ENCODE measurements at places on chromosomes 3 and 15.

DNA sequence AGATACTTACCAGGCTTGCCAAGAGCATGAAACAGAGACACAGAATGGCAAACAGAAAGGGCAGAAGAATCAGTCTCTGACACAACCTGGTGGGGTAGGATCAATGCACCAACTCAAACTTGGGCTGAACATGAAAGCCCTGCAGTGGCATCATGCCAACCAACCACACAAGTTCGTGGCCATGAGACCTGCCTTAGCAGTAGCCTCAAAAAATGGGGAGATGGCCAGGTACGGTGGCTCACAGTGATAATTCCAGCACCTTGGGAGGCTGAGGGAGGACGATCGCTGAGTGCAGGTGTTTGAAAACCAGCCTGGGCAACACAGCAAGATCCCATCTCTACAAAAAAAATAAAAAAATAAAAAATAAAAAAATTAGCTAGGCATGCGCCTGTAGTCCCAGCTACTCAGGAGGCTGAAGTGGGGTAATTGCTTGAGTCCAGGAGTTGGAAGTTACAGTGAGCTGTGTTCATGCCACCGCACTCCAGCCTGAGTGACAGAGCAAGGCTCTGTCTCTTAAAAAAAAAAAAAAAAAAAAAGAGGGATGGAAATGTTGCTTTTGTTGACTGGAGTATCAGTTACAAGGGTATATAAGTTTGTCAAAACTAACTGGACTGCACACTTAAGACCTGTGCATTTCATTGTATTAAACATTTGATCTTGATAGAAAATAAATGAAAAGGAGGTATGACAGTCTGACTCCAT lies 93.4 kb downstream of the XXYLT1 start:
- DNase-seq: no peak

DNA sequence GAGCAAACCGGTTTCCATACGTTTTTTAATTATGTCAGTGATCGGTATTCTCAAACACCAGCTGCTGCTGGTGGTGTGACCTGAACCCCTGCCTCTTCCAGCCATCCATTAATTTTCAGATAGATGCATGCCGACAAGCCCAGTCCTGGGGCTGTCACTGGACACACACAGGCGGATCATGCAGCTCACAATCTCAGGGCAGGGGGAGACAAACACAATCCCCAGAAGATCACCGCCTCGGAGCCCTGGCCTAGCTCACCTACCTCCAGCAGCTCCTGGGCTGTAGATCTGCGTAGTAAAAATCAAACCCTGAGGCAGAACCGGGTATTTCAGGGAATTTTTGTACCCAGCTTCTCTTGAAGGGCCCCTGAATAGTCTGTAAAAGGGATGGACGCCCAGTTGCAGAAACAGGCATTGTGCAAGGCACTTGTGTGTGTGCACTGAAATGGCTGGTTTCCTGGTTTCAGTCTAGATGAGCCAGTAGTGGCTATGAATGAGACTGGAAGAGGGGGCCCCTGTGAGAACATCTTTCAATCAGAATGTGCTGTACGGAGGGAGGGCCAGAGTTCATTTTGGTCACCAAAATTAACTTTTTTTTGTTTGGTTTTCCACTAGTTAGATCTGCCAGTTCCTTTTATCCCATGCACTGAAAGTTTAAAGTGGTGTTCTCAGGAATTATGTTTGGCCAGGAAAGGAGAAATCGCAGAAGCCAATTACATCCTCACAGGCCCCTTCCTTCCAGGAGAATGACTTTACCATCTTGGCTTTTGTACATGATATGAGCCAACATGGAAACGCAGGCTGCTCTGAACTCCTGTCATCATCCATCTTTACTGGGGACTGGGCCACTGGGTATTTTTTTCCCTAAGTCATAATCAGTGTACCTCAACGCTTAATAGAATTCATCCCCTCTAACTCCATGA lies 55.0 kb upstream of the RPL32 start:
- DNase-seq: no peak

DNA sequence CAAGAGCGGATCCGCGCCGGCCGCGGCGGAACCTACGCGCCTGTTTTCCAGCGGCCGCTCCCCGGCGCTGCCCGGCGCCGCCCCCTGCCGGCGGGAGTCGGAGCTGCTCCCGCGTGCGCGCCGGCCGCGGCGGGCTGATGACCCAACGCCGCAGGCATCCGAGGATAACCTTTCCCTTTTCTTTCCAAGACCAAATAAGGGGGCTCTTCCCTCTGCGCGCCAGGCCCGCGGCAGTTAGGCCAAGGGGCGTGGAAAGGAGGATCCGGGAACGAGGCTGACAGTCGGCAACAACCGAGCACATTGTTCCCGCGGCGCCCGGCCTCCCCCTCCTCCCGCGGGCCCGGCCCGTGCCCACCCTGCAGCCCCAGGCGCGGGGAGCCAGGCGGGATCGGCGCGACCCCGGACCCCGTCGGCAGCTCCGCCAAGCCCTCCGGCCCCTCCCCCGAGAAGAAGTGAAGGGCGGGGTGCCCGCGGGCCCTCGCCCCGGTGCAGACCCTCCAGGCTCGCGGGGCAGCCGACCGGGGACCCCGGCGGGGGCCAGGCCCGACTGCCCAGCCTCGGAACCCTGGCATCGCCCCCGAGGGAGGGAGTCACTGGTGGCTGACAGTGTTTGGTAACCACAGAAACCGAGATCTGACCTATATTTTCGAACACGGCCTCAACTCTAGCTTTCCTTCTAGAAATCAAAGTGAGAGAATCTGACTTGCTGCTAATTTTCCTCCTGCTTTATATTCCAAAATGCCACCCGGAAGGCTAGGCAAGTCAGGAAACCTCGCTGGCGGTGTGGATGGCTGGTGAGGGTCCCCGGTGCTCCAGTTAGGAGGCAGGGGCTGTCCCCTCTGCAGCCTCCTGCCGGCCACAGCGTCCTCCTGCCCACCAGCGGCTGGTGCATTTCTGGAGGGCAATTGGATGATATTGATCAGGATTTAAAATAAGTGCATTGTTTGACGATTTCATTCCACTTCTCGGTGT lies 45.6 kb upstream of the SYNM start:
- no peak for DNase-seq

GRCh38 chr3:101453961-101454360 lies 59.1 kb downstream of the SENP7 start:
- DNase-seq: no peak

DNA sequence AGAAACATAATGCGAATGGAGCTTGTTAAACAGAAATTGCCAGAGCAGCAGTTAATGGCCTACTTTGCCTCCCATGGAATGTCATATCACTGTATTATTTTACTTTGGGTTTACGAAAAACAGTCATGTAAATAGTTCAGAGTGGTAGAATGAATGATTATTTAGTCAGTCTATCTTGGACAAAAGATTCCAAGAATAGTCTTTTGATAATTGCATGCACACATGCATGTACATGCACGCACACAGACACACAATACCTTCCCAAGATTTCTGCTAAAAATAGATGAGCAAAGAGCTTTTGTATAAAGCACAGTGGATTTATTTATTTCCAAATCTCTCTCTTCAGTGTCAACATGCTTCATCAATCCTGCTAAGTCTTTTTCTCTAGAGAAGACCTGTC lies 800.7 kb downstream of the DIPK2A start:
- no peak for DNase-seq

- no peak for DNase-seq
Observed at GRCh38 chr3:9879830-9880549, at the start of gene CIDEC. Gene CIDEC (minus strand): TSS chr3:9880253. CDS start chr3:9878486, 1,767 bp downstream.

GRCh38 chr3:25603703-25604102 lies 61.0 kb downstream of the TOP2B start:
- DNase-seq: no peak

DNA sequence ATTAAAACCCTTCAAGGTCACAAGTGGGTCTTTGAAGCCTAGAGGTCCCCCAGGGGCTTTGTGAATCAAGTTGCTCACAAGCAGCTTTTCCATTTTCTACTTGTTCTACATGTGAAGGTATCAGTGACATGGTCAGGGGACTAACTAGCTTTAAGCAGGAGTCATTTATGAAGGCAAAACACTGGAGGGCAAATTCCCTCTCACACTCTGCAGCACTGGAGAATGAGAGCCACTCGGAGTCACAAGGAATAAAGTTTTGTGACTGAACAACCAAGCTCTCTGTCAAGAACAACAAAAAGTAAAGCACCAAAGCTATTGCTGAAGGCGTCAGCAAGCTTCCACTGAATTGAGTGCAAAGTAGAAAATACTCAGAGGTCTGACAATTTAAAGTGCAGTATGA lies 609.0 kb downstream of the EDEM1 start:
- no peak for DNase-seq

- DNase-seq: no peak
Observed at GRCh38 chr15:84601555-84601838, 688 bp downstream of the ZSCAN2 start.

- DNase-seq: no peak
Observed at GRCh38 chr3:43185274-43185982, 79.5 kb upstream of the POMGNT2 start.

- DNase-seq: no peak
Observed at GRCh38 chr3:140829796-140830195, 111.8 kb upstream of the SLC25A36 start.

GRCh38 chr15:75177360-75178071 lies 24.2 kb upstream of the C15orf39 start:
- DNase-seq: no peak

DNA sequence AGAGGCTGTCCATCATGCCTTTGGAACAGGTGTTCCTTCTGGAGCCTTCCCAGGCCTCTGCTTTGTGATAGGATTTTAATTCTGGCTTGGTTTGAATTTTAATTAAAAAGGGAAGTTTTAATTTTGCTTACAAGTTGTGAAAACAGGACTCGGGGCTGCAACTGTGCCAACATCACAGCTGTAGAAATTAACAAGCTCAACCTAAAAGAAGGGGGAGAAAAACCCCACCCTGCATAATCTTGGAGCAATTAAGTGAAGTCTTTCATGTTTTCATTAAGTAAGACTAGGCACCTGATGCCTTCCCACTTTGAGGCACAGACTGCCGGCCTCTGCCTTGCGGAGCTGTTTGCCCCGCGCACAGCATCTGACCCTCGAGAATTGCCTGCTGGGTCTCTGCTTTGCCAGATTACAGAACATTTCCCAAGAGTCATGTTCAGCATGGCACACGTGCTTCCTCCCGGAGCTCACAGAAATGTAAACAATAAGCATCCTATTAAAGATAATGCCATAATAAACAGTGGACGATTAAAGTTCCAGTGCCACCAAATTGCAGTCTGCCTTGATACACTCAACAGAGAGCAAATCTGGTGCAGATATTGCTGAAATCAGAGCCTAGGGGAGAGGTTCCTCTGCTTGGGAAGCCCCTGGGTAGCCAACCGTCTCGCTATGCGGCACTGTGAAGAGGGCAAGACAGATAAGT lies 364.2 kb downstream of the LRTM1 start:
- DNase-seq: no peak

DNA sequence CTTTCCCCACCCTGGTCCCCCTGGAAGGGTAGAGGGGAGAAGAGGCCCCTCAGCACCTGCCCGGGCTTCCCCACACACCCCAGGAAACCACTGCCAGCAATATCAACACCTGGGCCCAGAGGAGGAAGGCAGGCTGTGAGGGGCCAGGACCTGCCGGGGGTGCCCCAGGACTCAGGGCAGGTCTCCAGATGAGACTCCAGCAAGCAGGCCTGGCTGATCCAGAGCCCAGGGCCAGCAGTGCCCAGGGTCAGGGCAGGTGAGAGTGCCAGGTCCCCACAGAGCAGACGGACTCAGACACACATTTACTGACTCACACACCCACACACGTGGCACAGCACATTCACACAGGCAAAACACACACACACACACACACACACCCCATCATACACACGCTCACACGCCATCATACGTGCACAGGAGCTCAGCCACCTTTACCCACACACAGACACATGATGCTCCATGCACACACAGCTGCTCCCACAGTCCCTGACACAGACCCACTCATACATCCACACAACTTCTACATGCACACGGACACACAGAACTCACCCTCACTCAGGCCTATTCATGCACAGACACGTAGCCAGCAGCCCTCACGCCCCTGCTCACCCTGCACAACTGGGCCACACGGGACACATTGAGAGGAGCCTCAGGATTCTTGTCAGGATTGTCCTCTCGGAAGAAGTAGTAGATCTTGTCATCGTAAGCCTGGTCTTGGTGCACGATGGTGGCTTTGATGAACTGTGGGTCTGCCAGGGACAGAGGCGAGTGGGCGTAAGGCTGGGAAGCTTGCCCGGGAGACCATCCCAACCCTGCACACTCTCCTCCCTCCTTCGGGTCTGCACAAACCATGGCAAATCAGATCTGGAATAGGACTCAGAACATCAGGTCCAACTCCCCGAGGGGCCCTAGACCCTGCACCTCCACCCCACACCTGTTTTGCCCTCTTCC lies 17.5 kb downstream of the SEMA7A start:
- DNase-seq: no peak

DNA sequence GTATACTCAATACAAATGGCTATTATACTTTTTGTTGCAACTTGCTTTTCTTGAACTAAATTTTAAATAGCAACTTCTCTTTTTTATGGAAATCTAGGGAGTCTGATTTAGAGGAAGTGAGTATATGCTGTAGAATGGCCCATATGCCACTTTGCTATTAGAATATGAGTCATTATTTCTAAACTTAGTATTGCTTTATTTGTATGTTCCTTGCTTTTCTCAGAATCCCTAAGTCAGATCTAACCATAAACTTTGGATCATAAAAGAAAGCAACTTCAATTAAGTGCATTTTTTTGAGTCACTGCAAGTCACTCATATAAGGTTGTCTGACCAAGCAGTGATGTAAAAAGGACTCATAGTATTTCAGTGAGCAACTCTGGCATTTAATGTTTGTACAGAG lies 17.5 kb upstream of the SPTSSB start:
- DNase-seq: no peak

DNA sequence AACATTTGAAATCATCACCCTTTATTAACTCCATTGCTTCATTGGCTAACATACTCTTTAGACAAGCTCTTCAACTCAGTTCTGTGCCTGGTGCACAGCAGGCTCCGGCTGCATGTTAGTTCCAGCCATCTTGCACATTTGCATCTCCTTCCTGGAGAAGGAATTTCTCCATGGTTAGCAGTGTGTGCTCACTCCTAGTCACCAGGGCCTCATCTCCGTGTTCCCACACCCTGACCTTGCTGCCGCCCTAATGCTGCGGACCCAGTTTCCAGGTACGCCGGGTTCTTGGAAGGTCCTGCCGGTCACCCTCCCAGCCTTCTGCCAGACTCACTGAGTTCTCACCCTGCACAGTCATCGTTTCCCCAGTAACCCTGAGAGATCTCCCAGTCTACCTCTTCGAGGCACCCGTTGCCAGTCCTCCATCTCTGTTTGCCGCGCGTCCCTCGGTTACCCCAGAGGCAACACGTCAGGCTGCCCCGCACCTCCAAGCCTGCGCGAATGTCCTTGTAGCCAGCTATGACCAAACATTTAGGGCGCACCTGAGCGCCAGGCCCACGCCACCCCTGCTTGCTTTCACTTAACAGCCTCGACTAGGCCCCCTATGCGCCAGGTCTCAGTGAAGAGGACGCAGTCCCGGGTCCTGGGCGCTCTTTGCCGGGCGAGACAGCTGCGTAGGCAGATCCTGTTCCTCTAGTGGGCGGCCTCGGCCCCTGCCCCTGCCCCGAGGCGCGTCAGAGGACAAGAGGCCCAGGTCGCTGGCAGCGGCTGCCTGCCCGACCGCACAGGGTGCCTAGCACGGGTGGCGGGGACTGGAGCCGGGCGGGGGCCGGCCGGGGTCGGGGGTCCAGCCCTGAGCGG lies 747 bp upstream of the ZNF592 start:
- DNase-seq: peak; percentile 58

GRCh38 chr15:45796433-45796832 lies 161.6 kb downstream of the SQOR start:
- DNase-seq: no peak

- no peak for DNase-seq
Observed at GRCh38 chr15:61830536-61831330, 229.5 kb downstream of the VPS13C start.

All from stimulated activated CD4-positive, alpha-beta T cell treated with anti-CD3 and anti-CD28 coated beads, Interleukin-12 subunit alpha, Interleukin-12 subunit beta, amount 100 ng/mL, for 48 hours (primary cell).